ENCODE measurements at places on chromosomes 11 and 22. TPM values are rescaled to one million over a fixed set of nuclear protein-coding genes. Genes with fewer than 3 reads are reported as not detected.

GRCh38 chr11:34124885-34125668, 19.6 kb downstream of the NAT10 start:
- no peak overlapping the region for H3K4me3 ChIP-seq
- no peaks in the 10 kb centered on the region for H3K27me3 ChIP-seq
- H3K27ac ChIP-seq = no peak overlapping the region

GRCh38 chr11:110747531-110747930, 35.3 kb upstream of the ARHGAP20 start:
- DNase-seq = no peak
- H3K27ac ChIP-seq = no peak overlapping the region
- H3K36me3 ChIP-seq = peaks cover 7% of the 10 kb centered on the region
- no peaks in the 10 kb centered on the region for H3K27me3 ChIP-seq
- peaks cover 15% of the 10 kb centered on the region for H3K4me1 ChIP-seq

Gene OR5M10
- total RNA-seq = not detected

DNA sequence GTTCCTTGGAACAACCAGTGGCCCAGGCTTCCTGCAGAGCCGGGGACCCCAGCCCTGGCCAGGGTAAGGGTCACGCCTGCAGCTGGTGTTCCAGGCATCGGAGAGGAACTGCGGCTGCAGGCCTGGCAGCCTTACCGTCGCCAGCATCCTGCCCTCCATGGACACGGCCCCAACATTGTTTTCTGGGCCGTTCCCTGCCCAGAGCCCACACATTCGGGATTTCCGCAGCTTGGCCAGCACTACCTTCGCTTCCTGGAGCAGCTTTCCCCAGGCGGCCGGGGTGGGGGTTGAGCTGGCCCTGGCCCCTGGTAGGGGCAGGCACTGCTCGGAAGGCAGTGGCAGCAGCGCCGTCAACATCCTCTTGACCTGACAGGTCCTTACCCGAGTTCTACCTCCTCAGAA, 17.7 kb downstream of the TXN2 start:
- H3K36me3 ChIP-seq = no peaks in the 10 kb centered on the region
- peaks cover 68% of the 10 kb centered on the region for H3K4me1 ChIP-seq
- no peak for DNase-seq
- peak overlapping the region; percentile 99 for H3K27ac ChIP-seq
- no peak overlapping the region for H3K4me3 ChIP-seq
- no peaks in the 10 kb centered on the region for H3K27me3 ChIP-seq

Gene MOB2
- total RNA-seq = 24.9 TPM

GRCh38 chr22:21779444-21779843, 43.9 kb upstream of the YPEL1 start:
- H3K36me3 ChIP-seq = peaks cover 16% of the 10 kb centered on the region
- H3K4me1 ChIP-seq = peaks cover 9% of the 10 kb centered on the region
- H3K27ac ChIP-seq = no peak overlapping the region
- no peak for DNase-seq

Gene OR52H1
- total RNA-seq = not detected

- H3K4me3 ChIP-seq = no peak overlapping the region
- no peak for DNase-seq
- H3K27me3 ChIP-seq = no peaks in the 10 kb centered on the region
Measured at GRCh38 chr22:46179748-46180147, 29.4 kb downstream of the PPARA start.

DNA sequence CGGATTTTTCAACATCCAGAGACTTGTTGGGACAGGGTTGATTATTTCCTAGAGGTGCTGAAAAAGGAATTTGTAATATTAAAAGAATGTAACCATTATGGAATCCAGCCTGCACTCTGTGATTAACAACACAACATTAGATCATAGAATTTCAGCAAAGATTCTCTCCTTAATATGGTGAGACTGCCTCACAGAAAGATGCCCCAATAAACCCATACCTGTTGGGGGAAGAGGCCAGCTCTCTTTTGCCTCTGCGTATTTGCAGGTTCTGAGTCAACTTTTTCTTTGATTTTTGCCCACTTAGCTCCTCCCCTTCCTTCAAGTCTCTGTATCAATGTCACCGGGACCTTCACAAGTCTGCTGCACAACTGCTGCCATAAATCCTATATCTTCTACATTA, 12.4 kb upstream of the MTMR3 start:
- no peaks in the 10 kb centered on the region for H3K36me3 ChIP-seq
- no peak for DNase-seq
- no peak overlapping the region for H3K4me3 ChIP-seq
- H3K4me1 ChIP-seq = peaks cover 19% of the 10 kb centered on the region
- peaks cover 5% of the 10 kb centered on the region for H3K27me3 ChIP-seq

- no peak overlapping the region for H3K4me3 ChIP-seq
- peak overlapping the region; percentile 74 for H3K27ac ChIP-seq
- H3K36me3 ChIP-seq = no peaks in the 10 kb centered on the region
- H3K27me3 ChIP-seq = no peaks in the 10 kb centered on the region
Measured at GRCh38 chr11:36150986-36151385, 138.2 kb downstream of the COMMD9 start.

DNA sequence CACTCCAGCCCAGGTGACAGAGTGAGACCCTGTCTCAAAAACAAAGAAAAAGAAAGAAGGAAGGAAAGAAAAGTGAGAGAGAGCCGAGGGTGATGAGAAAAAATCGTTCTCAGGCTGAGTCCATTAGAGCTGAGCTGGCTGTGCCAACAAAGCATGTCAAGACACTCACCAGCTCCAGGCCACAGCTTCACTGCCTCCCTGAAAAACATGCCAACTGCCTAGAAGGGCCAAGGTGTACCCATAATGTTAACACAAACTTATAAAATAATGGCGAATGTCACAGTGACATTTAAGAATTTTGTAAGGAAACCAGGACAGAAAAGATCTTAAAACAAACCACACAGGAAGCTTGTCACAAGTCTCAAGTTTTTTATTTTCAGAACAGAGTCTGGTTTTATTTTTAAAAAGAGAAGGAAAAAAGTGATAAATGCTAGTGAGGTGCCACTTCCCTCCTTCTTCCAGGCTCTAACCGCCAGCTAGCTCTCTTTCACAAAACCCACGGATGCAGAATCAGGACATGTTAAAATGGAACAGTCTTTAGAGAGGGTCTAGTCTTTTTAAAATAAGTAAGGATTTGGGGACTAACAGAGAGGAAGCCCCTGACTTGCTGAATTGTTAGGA, 5.1 kb downstream of the TMEM121B start:
- no peaks in the 10 kb centered on the region for H3K27me3 ChIP-seq
- no peak overlapping the region for H3K27ac ChIP-seq
- no peak overlapping the region for H3K4me3 ChIP-seq
- no peaks in the 10 kb centered on the region for H3K4me1 ChIP-seq
- DNase-seq = no peak

GRCh38 chr11:93528252-93528651, 14.9 kb downstream of the SMCO4 start:
- H3K4me3 ChIP-seq = no peak overlapping the region
- no peaks in the 10 kb centered on the region for H3K27me3 ChIP-seq
- no peak for DNase-seq
- H3K4me1 ChIP-seq = peaks cover 76% of the 10 kb centered on the region

- peaks cover 22% of the 10 kb centered on the region for H3K27me3 ChIP-seq
- no peaks in the 10 kb centered on the region for H3K36me3 ChIP-seq
- H3K4me1 ChIP-seq = no peaks in the 10 kb centered on the region
- no peak for DNase-seq
Measured at GRCh38 chr11:99548264-99548663, 527.5 kb downstream of the CNTN5 start.

DNA sequence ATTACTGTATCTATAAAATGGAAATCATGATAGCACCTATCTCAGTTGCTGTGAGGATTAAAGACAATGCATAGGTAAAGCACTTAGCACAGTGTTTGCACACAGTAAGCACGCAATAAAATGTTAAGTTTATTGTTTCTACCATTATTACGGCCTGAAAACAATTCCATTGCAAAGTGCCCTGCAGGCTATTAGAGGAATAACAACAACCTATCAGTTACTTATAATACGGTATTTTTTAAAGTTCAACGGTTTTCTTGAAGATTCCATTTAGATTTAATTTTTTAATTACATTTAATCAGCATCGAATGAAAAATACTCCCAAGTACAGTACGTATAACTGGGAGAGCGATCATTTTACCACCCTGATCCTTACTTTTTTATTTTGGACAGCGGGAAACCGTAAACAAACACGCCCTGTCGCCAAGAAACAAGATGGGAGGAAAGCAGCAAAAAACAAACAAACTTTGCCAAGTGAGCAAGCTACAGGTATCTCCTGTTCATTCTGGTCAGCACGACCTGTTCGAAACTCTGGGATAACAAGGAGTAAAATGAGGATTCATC, 893 bp downstream of the SLC36A4 start:
- peak overlapping the region; percentile 84 for H3K4me3 ChIP-seq
- peaks cover 2% of the 10 kb centered on the region for H3K36me3 ChIP-seq
- H3K4me1 ChIP-seq = peaks cover 16% of the 10 kb centered on the region
- peaks cover 9% of the 10 kb centered on the region for H3K27me3 ChIP-seq
- no peak for DNase-seq

Gene MUC2
- total RNA-seq = not detected

Gene CCDC73
- total RNA-seq = not detected

Gene SMIM35
- total RNA-seq = not detected

Gene KCNJ1
- total RNA-seq = not detected

GRCh38 chr11:65918211-65919140, at the start of gene C11orf68:
TSS of gene C11orf68 (minus strand) at chr11:65919062. CDS start at chr11:65919031, 31 bp downstream.
- peaks cover 46% of the 10 kb centered on the region for H3K4me1 ChIP-seq
- H3K27me3 ChIP-seq = no peaks in the 10 kb centered on the region
- no peak for DNase-seq
- H3K36me3 ChIP-seq = peaks cover 15% of the 10 kb centered on the region
- peak within 1 kb of the TSS; percentile 91 for H3K27ac ChIP-seq
- H3K4me3 ChIP-seq = peak within 1 kb of the TSS; percentile 90

Gene MYEOV
- total RNA-seq = not detected

GRCh38 chr22:48320683-48321451, 1506.8 kb downstream of the BRD1 start:
- DNase-seq = no peak
- peaks cover 4% of the 10 kb centered on the region for H3K4me1 ChIP-seq
- H3K36me3 ChIP-seq = no peaks in the 10 kb centered on the region
- no peak overlapping the region for H3K27ac ChIP-seq
- H3K27me3 ChIP-seq = peaks cover 22% of the 10 kb centered on the region
- no peak overlapping the region for H3K4me3 ChIP-seq

- peaks cover 39% of the 10 kb centered on the region for H3K27me3 ChIP-seq
- H3K27ac ChIP-seq = no peak within 1 kb of the TSS
- no peak for DNase-seq
Measured at GRCh38 chr22:38455076-38455529, at the start of gene KCNJ4. TSS of gene KCNJ4 (minus strand) at chr22:38455199. CDS start at chr22:38428132, 27,067 bp downstream.

DNA sequence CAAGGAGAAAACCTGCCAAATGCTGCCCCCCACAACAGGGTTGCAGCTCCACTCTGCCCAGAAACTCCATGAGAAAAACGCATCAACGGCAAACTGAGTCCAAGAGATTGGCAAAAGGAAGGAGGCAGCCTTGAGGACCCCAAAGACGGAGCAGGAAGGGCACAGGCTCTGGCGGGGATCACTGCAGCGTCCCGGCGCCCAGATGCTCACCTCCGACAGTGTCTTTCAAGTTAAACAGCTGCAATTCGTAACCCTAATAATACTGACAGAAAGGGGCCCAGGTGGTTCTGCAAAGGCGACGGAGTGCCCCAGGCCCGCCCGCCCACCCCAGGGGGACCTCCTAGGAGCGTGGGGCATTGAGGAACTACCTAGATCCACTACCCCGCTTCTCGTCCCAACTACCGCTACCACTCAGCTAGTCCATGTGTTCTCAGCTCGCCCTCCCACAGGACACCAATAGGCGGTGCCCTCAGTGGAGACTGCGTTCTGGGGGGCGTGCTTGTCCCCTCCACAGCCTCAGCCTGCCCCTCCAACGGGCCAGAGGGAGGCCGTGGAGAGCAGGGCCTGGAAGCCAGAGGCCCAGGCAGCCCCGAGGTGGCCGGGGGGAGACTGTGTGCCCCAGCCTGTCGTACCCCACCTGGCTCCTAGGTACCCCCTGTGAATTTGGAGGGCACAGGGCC, 127.4 kb downstream of the PHF21B start:
- H3K4me3 ChIP-seq = no peak overlapping the region
- H3K4me1 ChIP-seq = no peaks in the 10 kb centered on the region
- DNase-seq = peak; percentile 62
- no peaks in the 10 kb centered on the region for H3K36me3 ChIP-seq

DNA sequence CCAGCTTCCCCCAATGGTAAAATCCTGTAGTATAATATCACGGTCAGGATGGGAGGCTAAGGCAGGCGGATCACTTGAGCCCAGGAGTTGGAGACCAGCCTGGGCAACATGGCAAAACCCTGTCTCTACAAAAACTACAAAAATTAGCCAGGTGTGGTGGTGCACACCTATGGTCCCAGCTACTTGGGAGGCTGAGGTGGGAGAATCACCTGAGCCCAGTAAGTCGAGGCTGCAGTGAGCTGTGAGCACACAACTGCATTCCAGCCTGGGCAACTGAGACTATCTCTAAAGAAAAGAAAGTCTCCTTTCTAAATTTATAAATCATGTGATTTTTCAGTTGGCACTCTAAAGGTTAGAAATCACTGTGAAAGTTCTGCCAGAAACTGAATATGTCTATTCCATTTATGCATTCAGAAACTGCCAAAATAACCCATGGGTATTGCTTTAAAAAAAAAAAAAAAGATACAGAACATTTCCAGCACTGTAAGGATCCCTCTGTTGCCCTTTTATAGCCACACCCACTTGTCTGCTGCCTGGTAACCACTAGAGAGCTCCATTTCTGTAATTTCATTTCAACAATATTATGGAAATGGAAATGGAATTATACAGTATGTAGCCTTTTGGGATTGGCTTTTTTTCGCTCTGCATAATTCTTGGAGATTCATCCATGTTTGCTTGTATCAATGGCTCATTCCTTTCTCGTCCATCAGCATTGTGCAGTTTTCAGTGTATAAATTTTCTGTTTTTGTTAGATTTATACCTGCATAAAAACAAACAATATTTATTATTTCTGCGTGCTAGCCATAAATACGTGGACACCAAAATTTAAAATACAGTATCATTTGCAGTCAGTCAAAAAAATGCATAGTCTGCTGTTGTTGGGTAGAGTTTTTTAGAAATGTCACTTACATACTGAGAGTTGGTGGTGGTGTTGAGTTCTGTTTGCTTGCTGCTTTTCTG, 9.4 kb downstream of the CDC45 start:
- H3K27me3 ChIP-seq = no peaks in the 10 kb centered on the region
- H3K27ac ChIP-seq = no peak overlapping the region

Gene APOA5
- total RNA-seq = not detected

DNA sequence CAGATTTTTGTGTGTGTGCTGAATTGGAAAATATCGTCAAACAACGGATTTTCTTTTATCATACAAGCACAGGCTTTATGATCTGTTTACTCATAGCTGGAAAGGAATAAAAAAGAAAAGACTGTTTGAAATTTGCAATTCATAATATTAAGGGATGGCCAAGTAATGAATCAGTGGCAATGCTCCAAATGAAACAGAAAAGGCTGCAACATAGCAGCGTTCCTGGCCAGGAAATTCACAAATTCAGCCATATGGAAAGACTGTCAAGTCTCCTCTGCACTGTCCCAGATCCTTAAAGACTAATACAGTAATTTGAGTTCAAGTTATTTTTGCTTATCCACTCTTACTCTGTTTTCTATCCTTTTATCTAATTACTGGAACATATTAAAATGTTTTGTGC, 98.2 kb downstream of the MSANTD4 start:
- no peaks in the 10 kb centered on the region for H3K4me1 ChIP-seq
- no peak for DNase-seq

All from chondrocyte (in vitro differentiated cells).